Aorta (tissue), 5 donors: ENCODE measurements at places on chromosomes 7 and 10. TPM values are rescaled to one million over a fixed set of nuclear protein-coding genes. Genes with fewer than 3 reads are reported as not detected.

Gene THNSL1
- 2.0 TPM for total RNA-seq

Gene NODAL
- not detected for total RNA-seq

Gene ADRA2A
- total RNA-seq = 11.4 TPM

Gene GJD4
- not detected for total RNA-seq

DNA sequence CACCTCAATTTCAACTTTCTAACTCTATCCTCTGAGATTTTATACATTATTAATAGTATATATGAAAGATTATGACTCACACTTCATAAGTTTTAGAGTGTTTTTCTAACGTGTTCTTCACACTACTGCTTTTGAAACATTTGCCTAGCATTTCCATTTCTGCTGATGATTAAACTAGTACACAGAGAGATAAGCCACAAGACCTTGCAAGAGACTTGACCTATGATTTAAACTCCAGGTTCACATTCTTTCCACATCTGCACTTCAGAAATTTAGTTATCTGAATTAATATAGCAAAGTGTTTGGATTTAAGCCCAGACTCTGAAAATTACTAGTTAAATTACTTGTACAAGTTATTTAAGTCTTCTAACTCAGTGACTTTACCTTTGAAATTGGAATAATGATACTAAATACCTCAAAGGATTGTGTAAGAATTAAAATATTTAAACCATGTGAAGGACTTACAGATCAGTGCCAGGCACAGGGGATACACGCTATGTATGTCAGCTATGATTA lies 66.6 kb downstream of the PCLO start:
- no peak for DNase-seq

- no peak for DNase-seq
These were observed 18.2 kb downstream of the WBP1L start for GRCh38 chr10:102761981-102762380.

DNA sequence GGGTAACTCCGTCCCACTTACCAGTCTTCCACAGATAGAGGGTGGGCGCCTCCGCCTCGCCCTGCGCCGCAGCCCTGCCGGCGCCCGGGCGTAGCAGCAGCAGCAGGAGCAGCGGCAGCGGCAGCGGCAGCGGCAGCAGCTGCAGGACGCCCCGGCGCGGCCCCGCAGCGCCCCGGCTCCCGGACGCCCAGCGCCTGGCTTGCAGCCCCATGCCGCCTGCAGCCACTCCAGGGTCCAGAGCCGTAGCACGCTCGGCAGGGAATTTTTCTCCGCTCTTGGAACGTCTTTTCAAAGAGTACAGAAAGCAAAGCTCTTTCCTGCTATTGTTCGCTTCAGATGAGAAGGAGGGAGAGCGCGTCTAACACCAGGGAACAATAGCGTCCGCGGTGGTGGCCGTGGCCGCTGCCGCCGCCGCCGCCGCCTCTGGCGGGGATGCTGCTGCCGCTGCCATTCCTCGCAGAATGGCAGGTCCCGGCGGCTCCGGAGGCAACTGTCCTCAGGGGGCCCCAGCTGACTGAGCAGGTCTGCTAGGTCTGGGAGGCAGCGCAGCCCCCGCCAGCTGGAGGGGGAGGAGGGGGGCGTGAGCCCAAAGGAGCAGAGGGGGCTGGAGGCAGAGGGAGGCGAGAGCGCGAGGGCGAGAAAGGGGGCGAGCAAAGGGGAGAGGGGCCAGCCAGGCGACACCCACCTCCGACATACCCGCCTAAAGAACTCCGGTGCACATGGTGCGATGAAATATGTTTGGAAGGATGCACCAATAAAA lies at the start of gene THSD7A:
Gene THSD7A, minus strand, starts transcription at position 463 of the 760 bp plus-strand sequence. Its CDS starts 252 bp downstream, at position 211.
- no peak for DNase-seq

DNA sequence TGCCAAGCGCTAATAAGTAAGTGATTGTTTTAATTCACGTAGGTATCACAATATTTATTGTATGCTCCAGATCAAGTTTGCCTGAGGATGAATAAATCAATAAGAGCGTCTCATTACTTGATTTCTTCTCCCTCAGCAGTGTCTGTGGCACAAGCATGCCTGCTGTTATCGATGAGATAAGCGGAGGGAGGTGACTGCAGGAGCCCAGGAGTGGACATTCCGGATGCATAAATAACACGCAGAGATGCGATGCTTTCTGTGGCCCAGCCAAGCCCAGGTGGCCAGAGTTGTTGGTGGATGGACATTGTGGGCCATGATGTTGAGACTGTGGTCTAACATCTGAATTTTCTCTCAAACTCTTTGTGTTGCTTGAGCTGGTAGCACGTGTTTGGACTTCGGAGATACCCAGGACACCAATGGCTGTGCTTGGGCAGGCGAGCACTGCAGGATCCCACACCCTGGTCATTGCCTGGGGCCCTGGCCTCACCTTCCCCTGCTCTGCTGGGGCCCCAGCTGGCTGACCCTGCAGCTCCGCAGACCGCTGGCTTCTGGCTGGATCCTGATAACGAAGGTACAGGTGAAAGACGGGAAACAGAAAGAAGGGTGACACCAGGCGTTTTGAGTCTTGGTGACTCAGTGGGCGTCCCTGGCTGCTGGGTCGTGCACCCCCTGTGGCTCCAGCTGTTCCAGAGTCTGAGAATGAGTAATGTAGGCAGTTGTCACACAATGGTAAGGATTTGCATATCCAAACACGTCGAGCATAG lies 31.2 kb upstream of the MNX1 start:
- DNase-seq = no peak

DNA sequence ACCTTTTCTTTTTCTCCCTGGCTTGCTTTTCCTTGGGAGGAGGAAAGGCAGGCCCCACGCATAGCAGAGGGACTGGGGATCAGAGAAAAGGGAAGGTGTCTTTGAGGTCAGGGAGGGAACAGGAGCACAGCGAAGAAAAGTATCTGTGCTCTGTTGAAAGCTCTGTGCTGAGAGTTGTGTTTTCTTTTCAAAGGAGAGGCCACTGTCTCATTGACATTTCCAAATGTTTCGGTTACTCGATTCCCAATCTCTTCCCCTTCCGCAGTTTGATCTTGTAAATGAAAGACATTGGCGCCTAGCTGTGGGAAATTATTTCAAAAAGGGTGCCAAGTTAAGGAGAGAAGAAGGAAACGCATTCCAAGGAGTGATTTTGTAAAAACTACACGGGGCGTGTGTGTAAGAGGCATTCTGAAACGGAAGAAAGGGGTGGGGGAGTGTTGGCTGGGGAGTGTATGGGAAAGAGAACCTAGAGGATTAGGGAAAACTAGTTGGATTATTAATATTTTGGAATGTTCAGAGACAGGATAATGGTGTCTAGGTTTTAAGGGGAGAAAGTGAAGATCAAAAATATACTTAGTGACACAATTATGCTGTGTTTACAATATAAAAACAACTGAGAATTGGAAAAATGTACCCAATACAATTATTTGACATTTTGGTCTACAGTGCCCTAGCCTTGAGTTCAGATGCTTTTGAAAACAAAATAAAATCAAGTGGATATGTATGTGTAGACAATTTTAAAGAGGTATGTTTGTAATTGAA lies 708 bp downstream of the KLHDC10 start:
- DNase-seq = no peak

- no peak for DNase-seq
These were observed 43.1 kb downstream of the MINPP1 start for GRCh38 chr10:87547734-87548311.

- DNase-seq = no peak
These were observed 6.2 kb downstream of the CPED1 start for GRCh38 chr7:120994512-120995410.

- DNase-seq = no peak
These were observed 38.0 kb downstream of the RAB18 start for GRCh38 chr10:27541796-27542729.

DNA sequence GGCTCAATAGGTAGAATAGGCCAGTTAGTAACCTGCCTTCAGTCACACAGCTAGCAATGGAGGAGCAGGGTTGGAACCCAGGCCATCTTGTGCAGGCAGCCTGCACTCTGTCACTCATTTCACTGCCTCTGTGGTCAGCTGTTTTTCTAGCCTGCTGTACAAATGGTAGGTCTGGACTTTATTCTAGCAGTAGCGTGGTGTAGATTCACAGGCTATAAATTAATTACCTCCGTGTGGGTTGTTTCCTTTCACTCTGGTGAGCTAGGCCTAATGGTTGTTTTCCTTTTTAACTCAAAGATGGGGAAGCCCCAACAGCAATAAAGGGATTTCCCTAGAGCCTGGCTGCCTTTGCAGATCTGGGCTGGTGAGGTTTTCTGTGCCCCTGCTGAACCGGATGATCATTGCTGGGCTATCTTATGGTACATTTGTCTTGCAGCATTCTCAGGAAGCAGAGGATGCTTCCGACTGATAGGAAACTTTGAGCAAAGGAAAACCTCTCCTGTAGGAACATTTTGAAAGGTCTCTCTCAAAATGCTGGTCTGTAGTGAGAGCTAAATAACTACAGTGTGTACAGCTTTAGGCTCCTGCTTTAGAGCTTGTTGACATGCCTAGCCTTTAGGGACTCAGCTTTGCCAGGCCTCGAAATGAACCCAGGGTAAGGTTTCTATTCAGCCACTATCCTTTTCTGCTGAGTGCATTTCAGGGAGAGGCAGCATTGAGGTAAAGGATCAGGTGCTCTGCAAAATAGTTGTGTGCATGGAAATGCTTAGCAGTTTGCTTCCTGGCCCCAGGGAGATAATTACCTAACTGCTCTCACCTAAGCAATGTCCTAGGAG lies 157.4 kb downstream of the ST7 start:
- no peak for DNase-seq

- DNase-seq = no peak
These were observed 110.7 kb downstream of the RNF32 start for GRCh38 chr7:156751319-156751718.

DNA sequence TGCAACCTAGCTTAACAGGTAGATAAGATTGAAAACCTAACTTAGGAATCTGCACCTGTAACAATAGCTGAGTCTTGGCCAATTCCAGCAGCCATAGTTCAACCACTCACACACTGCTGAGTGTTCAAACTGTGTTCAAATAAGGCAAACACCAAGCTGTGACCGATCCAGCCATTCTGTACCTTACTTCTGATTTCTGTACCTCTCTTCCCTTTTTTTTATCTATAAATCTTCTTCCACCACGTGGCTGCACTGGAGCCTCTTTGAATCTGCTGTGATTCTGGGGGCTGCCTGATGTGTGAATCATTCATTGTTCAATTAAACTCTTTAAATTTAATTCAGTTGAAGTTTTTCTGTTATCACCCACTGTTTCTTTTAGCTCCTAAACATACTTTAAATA lies 15.7 kb upstream of the FOXL3 start:
- DNase-seq = no peak

DNA sequence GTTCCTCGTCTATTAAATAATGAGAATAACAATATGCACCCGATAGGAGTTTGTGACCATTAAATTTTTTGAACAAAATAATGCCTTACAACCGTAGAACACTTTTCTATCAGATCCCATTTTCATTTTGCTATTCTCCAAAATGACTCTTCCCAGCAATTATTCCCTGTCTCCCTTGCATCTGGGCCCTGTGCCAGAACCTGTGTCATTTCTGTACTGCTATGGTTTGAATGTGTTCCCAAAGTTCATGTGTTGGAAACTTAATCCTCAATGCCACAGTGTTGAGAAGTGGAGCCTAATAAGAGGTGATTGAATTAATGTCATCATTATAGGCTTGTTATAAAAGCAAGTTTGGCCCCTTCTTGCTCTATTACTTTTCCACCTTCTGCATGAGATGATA lies 33.2 kb upstream of the SMNDC1 start:
- DNase-seq = no peak

- DNase-seq = no peak
These were observed 80.1 kb upstream of the PRSS1 start for GRCh38 chr7:142669074-142669654.

- DNase-seq = no peak
These were observed 35.0 kb downstream of the AUTS2 start for GRCh38 chr7:69633122-69633831.

DNA sequence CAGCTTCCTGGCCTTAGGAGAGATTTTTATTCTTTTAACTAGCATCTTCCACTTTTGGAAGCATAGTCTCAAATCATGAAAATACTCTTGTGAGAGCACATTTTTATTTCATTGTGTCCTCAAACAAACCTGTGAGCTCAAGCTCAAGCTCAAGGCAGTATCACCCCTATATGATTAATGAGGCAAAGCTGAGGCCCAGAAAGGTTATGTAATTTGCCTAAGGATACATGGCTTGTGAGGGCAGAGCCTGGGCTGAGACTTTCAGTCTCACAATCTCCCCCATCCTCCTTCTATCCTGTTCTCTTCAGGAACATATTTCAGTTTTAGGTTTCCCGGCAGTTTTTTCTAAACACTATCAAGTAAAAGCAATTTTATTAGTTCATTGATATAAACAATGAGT lies 359.5 kb downstream of the PTEN start:
- DNase-seq = no peak

GRCh38 chr10:103739039-103739764 lies 116.2 kb downstream of the SH3PXD2A start:
- no peak for DNase-seq

DNA sequence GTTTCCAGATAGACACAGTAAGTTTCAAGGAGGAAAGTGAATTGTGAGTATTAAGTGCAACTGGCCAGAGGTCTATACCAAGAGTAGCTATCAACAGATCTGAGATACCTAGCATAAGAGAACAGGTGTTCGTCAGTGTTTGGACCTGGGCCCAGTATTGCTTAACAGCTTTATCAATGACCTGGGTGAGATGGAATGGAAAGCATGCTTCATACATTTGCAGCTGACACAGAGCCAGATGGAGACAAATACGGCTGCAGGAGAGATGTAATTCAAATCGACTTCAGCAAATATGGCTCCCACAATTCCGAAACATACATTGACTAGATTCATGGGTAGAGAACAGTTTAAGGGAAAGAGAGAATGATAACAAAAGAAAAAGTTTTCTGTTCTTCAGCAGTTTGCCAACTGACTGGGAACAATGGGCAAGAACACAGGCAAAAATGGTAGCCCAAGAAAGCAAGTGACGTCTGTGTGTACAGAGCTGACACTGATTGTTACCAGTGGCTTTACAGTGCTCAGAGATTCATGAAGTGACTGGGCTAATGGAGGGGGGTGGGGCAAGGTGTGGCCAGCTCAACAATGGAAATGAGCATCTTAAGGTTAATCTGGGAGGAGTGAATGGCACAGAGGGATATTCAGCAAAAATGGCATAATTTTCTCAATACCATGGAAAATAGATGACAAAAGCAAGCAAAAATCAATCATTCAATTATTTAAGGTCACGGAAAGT lies 28.0 kb upstream of the COBL start:
- DNase-seq = no peak

GRCh38 chr7:155486783-155487508 lies 29.0 kb downstream of the EN2 start:
- DNase-seq = no peak

DNA sequence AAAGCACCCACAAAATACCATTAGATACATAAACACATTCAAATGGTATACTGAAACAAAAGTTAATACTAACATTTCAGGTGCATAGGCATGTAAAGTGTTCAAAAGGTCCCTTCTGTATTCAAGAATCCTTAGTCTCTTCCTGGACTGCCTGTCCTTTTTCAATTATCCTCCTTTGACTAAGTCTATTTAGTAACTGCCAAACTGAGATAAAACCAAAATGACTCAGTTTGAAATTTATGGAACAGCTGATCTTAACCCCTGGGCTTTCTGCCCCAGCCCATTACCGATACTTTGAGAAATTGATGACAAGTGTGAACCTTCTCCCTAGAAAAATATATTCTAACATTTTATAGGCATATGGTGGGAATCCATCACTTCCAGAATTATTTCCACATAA lies 5.4 kb downstream of the EPC1 start:
- DNase-seq = no peak
